ENCODE measurements at places on chromosomes 13 and 19.
A peak's percentile ranks its signal among the peaks of the same experiment; 100 is the strongest.

DNA sequence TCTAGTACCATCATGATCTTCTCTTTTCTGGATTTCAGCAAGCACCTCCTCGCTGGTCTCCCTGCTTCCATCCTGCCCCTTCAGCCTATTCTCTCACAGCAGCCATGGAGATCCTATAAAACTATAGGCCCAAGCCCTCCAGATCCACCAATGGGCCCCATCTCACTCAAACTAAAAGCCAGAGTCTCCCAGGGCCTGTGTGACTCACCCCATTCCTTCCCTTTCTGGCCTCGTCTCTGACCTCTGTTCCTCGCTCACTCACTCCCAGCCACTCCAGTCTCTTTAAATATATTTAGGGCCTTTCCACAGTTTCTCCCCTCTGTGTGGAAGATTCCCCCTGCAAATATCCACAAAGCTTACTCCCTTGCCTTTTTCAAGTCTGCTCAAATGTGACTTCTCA lies 89.7 kb downstream of the HSPH1 start:
- DNase-seq = peak; percentile 39

DNA sequence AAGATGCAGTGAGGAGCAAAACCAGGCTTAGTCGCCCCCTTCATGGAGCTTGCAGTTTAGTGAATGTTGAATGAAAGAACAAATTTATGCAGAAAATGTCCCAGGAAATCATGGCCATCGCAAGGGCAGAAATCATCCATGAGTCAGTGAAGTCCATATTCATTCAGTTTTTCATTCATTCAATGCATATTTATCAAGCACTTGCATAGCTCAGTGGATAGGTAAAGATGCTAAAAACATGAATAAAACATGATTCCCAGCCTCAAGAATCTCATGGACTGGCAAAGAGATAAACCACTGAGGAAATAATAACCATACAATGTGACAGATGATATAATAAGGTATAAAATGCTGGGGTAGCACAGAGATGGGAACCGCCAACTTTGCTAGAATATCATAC lies 58.8 kb downstream of the HSPH1 start:
- DNase-seq = no peak

- no peak for DNase-seq
Observed at GRCh38 chr19:19550972-19551852, 13.1 kb downstream of the CILP2 start.

DNA sequence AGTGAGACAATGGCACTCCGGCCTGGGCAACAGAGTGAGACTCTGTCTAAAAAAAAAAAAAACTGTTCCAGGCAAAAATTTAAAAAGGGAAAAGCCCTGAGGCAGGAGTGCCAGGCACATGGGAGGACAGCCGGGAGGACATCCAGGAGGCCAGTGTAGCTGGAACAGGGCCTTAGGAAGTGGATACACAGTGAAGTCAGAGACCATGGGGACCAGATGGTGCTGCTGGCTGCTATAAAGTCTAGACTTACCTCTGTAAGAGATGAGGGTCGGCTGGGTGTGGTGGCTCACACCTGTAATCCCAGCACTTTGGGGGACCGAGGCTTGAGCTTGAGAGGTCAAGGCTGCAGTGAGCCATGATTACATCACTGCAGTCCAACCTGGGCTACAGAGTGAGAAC lies 15.0 kb downstream of the HAS1 start:
- DNase-seq = no peak

DNA sequence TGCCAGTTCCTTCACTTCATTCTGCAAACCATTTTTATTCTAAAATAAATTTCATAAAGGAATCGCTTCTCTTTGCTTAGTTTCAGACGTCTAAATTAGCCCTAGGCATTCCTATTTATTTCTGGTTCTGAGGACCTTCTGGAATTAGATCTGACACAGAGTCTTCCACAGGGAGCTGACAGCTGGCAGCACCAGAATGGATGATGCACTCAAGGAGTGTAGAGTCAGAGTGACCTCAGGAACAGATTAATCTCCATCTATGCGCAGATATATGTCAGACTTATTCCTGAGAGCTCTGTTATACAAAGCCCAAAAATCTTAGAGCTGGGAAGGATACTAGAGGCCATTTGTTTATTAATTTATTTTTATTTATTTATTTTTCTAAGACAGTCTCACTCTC lies 450.8 kb downstream of the HS6ST3 start:
- DNase-seq = no peak

- DNase-seq = peak; percentile 77
Observed at GRCh38 chr19:55368701-55369563, 1.3 kb downstream of the IL11 start.

Measured in fibroblast of skin of scalp (primary cell).